ENCODE measurements at places on chromosomes 7 and 10. TPM values are rescaled to one million over a fixed set of nuclear protein-coding genes. Genes with fewer than 3 reads are reported as not detected.
A peak's percentile ranks its signal among the peaks of the same experiment; 100 is the strongest.

Gene FOXI2
- total RNA-seq, result 17.0 TPM

Gene HACD1
- total RNA-seq, result 34.1 TPM

Gene ZNF365
- 0.07 TPM for total RNA-seq

Gene LIPK
- not detected for total RNA-seq

Gene OR13A1
- total RNA-seq, result not detected

Gene STEAP1B
- total RNA-seq, result 20.6 TPM

GRCh38 chr10:79628083-79628482 lies 17.3 kb downstream of the SFTPA1 start:
- H3K4me3 ChIP-seq, result no peak overlapping the region
- H3K27ac ChIP-seq, result no peak overlapping the region
- no peak for DNase-seq
- no peaks in the 10 kb centered on the region for H3K36me3 ChIP-seq
- no peaks in the 10 kb centered on the region for H3K27me3 ChIP-seq

DNA sequence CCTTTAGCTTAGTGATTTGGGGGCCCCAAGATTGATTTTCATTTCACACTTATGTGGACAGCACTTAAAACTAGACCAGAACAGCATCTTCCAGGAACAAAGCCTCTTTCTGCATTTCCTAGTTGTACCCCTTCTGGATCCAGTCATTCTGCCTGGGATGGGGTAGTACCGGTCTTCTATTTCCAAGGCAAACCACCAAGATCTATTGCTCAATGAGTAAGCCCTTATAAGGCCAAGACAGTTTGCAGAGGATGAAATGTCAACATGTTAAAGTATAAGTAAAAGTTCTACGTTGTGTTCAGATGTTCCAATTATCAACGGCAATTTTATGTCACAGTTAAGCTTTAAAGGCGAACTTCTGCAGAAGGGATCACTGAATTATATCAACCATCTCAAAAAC lies 106.9 kb upstream of the ZNF746 start:
- no peak overlapping the region for H3K4me3 ChIP-seq
- no peaks in the 10 kb centered on the region for H3K4me1 ChIP-seq
- H3K27ac ChIP-seq, result no peak overlapping the region
- DNase-seq, result no peak
- no peaks in the 10 kb centered on the region for H3K27me3 ChIP-seq

DNA sequence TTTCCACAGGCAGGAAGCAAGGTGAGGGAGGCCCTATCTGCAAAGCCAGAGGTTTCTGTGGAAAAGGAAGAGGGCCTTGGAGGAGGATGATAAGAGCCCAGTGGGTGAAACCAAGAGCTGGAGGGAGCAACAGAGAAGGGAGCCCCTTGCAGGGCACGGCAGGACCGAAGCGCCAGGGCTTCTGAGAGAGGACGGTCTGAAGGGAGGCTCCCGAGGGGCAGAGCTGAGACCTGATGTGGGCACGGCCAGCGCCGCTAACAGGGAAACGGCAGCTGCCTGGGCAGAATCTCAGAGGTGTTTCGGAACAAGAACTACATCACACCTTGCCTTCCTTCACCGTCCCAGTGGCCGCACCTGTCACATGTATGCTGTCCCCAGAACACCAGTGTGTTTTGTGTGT lies 144.3 kb upstream of the ADARB2 start:
- H3K27ac ChIP-seq, result no peak overlapping the region
- DNase-seq, result no peak
- no peaks in the 10 kb centered on the region for H3K27me3 ChIP-seq
- H3K4me3 ChIP-seq, result no peak overlapping the region
- no peaks in the 10 kb centered on the region for H3K4me1 ChIP-seq

DNA sequence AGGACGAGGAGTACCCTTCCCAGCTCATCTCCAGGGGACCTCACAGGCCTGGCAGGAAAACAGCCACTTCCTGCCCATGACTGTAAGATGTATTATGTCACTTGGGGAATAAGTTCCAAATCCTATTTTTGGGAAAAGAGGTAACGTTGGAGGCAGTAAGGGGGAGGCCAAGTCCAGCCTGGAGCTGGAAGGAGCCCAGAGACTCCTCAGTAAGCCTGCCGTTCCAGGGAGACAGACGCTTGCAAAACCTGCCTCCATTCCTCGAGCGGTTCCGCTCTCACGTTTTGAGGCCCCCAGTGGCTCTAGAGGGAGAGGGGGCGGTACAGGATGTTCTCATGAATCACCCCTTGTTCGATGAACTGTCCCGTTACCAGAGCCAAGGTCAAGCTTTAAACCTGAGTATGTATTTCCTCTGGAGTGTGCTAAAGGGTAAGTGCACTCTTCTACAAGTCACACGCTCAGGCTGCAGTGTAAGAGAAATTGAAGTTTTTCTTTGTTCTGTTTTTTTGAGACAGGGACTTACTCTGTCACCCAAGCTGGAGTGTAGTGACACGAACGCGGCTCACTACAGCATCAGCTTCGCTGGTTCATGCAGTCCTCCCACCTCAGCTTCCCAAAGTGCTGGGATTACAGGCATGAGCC lies 45.5 kb upstream of the CYTH3 start:
- no peak overlapping the region for H3K27ac ChIP-seq
- DNase-seq, result peak; percentile 65
- no peak overlapping the region for H3K4me3 ChIP-seq
- no peaks in the 10 kb centered on the region for H3K27me3 ChIP-seq
- no peaks in the 10 kb centered on the region for H3K36me3 ChIP-seq

DNA sequence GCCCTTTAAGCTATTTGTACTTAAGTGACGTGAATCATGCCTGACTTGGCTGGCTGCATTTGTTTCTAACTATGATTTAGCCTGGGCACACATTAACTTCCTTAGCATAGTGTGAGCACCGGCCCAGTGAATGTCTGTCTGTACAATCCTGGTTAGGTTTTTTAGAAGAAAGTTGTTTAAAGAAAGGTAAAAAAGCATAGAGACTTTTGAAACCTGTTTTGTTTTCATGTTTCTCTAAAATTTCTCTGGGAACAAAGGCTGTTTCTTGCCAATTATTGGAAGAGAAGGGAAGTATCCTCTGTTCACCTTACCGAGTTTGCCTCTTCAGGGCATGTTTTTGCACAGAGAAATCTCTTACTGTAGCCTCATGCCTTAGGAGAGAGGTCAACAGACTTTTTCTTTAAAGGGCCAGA lies 42.9 kb upstream of the MET start:
- H3K36me3 ChIP-seq, result no peaks in the 10 kb centered on the region
- no peak overlapping the region for H3K27ac ChIP-seq
- no peak for DNase-seq
- no peak overlapping the region for H3K4me3 ChIP-seq

GRCh38 chr10:93180482-93180931 lies 106.8 kb downstream of the CYP26A1 start:
- peaks cover 14% of the 10 kb centered on the region for H3K4me1 ChIP-seq
- no peak overlapping the region for H3K4me3 ChIP-seq
- no peak overlapping the region for H3K27ac ChIP-seq

- H3K27ac ChIP-seq, result no peak overlapping the region
- H3K4me3 ChIP-seq, result no peak overlapping the region
- no peaks in the 10 kb centered on the region for H3K36me3 ChIP-seq
- H3K4me1 ChIP-seq, result no peaks in the 10 kb centered on the region
These were observed 3.6 kb upstream of the JAKMIP3 start for GRCh38 chr10:132062116-132062515.

GRCh38 chr10:124256151-124256550 lies 162.6 kb downstream of the OAT start:
- no peak for DNase-seq
- H3K4me1 ChIP-seq, result no peaks in the 10 kb centered on the region
- no peaks in the 10 kb centered on the region for H3K36me3 ChIP-seq
- H3K4me3 ChIP-seq, result no peak overlapping the region
- no peak overlapping the region for H3K27ac ChIP-seq
- H3K27me3 ChIP-seq, result no peaks in the 10 kb centered on the region

GRCh38 chr7:69610374-69611084 lies 12.3 kb downstream of the AUTS2 start:
- H3K36me3 ChIP-seq, result no peaks in the 10 kb centered on the region
- H3K27ac ChIP-seq, result no peak overlapping the region
- no peak overlapping the region for H3K4me3 ChIP-seq
- peaks cover 14% of the 10 kb centered on the region for H3K27me3 ChIP-seq
- peaks cover 20% of the 10 kb centered on the region for H3K4me1 ChIP-seq
- DNase-seq, result no peak

DNA sequence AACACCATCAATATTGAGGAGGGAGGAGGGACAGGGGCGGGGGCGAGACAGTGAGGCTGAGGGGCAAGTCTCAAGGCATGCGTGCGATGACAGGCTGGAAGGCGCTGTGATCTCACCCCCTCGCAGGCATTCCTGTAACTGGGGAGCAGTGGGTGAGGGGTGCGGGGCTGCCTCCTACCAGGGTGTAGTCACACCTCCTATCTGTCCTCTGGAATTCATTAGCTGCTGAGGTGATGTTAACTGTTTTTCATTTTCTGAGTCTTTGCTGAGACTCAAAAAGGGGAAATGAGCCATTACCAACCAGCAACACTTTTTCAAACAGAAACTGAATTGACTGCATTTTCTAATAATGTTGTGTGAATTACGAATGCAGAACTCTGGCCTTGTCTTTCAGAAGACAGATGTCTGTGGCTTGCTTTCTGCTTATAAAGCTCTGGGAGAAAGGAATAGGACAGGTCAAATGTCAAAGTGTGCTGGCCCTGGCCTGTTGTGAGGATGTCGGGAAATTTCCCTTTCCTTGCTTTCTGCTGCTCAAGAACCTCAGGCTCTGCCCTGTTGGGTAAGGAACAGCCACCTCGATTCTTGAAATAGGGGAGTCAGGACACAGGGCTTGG lies 23.7 kb upstream of the CDH23 start:
- H3K27me3 ChIP-seq, result no peaks in the 10 kb centered on the region
- no peaks in the 10 kb centered on the region for H3K4me1 ChIP-seq
- H3K4me3 ChIP-seq, result no peak overlapping the region
- H3K27ac ChIP-seq, result no peak overlapping the region

GRCh38 chr7:12360948-12361347 lies 42.7 kb downstream of the VWDE start:
- DNase-seq, result no peak
- no peaks in the 10 kb centered on the region for H3K4me1 ChIP-seq
- no peaks in the 10 kb centered on the region for H3K36me3 ChIP-seq
- H3K27ac ChIP-seq, result no peak overlapping the region

- H3K27ac ChIP-seq, result no peak overlapping the region
- H3K36me3 ChIP-seq, result no peaks in the 10 kb centered on the region
- DNase-seq, result no peak
- no peaks in the 10 kb centered on the region for H3K4me1 ChIP-seq
These were observed 187.0 kb upstream of the CCDC6 start for GRCh38 chr10:60093317-60093716.

- no peak overlapping the region for H3K27ac ChIP-seq
- H3K36me3 ChIP-seq, result no peaks in the 10 kb centered on the region
- no peaks in the 10 kb centered on the region for H3K4me1 ChIP-seq
- DNase-seq, result peak; percentile 88
- H3K27me3 ChIP-seq, result no peaks in the 10 kb centered on the region
- no peak overlapping the region for H3K4me3 ChIP-seq
These were observed 52.2 kb upstream of the MKI67 start for GRCh38 chr10:128178302-128178958.

GRCh38 chr10:123859653-123860050 lies 32.0 kb downstream of the CPXM2 start:
- no peak for DNase-seq
- H3K27me3 ChIP-seq, result no peaks in the 10 kb centered on the region
- no peaks in the 10 kb centered on the region for H3K4me1 ChIP-seq

DNA sequence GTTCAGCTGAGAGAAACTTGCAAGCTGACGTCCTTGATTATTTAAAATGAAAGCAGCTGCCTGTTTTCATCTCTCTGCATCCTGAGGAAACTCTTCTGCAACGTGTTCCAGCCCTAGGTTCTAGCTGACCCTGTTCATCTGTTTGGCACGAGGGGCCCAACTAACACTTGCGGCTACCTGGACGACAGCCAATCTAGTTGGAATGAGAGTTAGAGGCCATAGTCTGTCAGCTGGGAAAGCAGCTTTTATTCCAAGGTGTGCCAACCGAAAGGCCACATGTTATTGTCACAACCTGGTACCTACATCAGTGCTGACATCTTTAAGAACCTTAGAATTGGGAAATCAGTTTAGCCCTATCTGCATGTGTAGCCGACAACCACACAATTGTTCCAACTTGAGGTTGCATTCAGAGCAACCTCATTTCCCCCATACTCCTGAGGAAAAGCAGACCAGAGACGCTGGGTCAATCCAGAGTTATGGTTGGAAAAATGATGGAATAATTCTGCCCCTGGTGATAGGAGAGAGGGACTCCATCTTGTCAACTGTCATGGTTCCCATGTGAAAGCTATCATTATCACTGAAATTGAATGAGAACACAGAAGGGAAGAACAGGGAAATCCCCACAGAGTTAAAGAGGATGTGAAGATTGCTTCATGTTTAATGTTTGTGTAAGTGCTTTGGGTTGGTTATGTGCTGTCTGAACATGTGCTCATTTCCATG lies 121.6 kb downstream of the EGFR start:
- H3K36me3 ChIP-seq, result no peaks in the 10 kb centered on the region
- H3K27me3 ChIP-seq, result no peaks in the 10 kb centered on the region
- no peak for DNase-seq
- no peak overlapping the region for H3K27ac ChIP-seq
- no peak overlapping the region for H3K4me3 ChIP-seq

- H3K4me3 ChIP-seq, result no peak overlapping the region
- H3K27me3 ChIP-seq, result no peaks in the 10 kb centered on the region
- H3K27ac ChIP-seq, result no peak overlapping the region
- H3K4me1 ChIP-seq, result no peaks in the 10 kb centered on the region
- no peak for DNase-seq
These were observed 66.5 kb downstream of the CDK6 start for GRCh38 chr7:92769844-92770243.

DNA sequence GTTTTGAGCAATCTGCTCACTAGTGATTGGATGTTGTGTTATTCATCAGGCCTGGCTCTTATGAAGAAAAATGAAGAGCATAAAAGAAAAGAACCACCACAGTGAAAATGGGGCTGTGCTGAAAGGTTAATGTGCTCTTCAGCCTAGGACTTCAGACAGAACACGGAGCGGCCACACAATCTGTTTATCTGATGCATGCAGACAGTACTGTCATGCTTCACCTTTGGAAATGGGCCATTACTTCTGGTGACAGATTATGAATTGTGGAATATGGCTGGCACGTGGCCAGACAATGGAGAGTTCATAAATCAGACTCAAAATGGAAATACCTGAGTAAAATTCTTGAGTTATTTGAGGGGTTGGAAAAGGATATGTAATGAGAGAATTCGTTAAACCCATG lies 86.0 kb upstream of the NOBOX start:
- H3K4me1 ChIP-seq, result peaks cover 4% of the 10 kb centered on the region
- no peaks in the 10 kb centered on the region for H3K36me3 ChIP-seq
- H3K27me3 ChIP-seq, result no peaks in the 10 kb centered on the region
- no peak overlapping the region for H3K27ac ChIP-seq
- no peak for DNase-seq
- no peak overlapping the region for H3K4me3 ChIP-seq

All from endodermal cell (in vitro differentiated cells).